ENCODE measurements at places on chromosomes 1 and 21.

- no peak for DNase-seq
These were observed 53.6 kb upstream of the SSBP3 start for GRCh38 chr1:54459726-54460191.

DNA sequence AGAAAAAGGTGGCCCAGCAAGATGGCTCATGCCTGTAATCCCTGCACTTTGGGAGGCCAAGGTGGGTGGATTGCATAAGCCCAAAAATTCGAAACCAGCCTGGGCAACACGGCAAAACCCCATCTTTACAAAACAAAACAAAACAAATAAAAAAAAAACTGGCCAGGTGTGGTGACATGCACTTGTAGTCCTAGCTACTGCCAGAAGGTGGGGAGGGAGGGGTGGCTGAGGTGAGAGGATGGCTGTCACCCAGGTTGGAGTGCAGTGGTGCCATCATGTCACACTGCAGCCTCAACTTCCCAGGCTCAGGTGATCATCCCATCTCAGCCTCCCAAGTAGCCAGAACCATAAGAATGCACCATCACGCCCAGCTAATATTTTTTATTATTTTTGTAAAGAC, 22.8 kb downstream of the RERE start:
- no peak for DNase-seq

DNA sequence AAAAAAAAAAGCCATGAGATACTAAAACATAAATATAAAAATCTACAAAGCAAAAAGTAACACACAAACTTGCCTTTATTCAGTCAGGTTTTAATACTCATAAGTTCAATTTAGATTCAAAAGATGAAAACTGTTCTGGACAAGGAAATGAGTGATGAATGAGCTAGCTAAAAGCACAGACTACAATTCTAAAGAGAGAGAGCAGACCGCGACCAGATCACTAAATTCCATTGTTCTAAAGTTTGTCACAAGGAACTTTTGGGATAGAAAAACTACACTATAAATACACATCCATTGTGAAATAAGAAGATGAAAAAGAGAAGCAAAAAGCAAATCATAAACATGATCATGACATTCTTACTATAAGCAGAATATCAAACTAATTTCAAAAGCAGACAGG, 1.7 kb downstream of the ODF2L start:
- DNase-seq, result peak; percentile 27

DNA sequence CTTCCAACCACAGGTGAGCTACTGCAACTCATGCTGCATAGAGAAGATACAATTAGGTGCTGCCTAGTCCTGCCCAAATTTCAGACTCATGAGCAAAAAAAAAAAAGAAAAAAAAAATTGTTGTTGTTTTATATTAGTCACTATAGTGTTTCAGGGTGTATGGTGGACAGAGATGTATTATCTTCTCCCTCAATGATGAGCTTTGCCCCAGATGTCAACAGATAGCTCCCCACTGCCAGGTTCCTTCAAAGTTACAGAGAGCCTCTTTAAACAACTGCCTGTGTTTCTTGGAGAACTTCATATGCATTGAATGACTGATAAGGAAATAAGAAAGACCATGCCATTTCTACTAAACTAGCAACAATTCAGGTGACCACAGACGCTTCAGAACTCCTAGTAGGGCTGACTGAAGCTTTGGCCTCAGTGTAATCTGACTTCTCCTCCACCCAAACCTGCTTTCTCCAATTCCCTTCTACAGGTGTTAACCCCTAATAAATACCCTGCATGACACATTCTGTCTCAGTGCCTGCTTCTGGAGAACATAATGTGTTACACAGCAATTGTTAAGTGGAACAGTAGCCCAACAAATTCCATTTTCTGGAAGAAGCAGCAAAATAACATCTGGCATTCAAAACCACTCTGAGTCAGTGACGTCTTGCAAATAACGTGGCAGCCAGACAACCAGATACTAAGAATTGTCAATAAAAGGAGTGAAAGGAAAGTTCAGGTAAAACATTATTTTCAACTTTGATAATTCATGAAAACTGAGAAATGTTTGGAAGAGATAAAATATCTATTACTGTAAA, 147.7 kb downstream of the CDC42BPA start:
- peak; percentile 26 for DNase-seq

DNA sequence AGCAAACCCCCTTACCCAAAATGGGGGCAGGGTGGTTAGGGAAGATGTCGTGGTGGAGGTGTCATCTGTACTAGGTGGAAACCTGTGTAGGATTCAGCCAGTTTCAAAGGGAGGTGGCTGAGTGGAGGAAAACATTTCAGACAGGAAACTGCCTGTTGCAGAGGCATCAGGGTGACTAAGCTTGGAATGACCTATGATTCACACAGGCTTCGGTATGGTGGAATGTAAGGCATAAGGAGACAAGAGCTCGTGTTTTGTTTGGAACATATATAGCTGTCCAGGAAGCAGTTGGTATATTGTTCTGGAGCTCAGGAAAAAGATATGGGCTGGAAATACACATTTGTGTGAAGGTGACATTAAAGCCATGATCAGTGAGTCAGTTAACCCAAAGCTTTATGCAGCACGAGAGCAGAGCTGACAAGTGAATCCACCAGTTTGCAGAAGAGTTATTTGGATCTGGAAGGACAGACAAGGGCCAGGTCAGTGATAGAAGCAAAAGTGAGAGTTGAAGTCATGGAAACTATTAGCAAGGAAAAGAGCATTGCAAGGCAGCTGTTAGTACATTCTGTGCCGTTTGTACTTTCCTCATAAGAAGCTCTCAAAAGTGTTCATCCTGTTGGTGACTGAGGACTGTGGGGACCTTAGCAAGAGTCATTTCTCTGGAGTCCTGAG, 12.2 kb downstream of the UTP25 start:
- DNase-seq, result peak; percentile 93

DNA sequence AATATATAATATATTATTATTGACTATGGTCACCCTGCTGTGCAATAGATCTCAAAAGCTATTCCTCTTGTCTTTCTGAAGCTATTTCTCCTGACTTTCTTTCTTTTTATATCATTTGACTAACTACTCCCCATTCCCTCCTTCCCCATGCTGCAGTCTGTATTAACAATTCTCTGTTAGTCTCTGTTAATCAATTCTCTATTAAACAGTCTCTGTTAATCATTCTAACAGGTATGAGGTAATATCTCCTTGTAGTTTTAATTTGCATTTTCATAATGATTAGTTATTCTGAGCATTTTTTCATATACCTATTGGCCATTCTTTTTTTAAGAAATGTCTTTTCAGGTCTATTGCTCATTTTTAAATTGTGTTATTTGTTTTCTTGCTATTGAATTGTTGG, 201.0 kb upstream of the B3GALT2 start:
- DNase-seq, result no peak

DNA sequence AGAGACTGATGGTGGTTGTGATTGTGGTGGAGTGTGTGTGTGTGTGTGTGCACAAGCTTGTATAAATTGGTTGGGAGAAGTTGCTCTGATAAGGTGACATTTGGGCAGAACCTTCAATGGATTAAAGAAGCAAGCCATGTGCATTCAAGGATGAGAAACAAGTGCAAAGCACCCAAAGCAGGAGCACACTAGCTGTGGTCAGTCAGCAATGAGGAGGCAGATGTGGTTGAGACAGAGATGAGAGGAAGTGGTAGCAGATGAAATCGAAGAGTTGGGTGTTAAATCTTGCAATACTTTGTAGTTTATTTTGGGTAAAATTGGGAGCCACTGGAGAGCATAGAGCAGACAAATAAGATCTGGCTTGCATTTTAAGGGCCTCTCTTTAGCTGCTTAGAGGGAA, 4.4 kb upstream of the PGBD5 start:
- DNase-seq, result no peak

- DNase-seq, result no peak
These were observed 405.6 kb downstream of the KIF26B start for GRCh38 chr1:245560316-245560859.

- DNase-seq, result peak; percentile 42
These were observed 2.4 kb downstream of the SPRTN start for GRCh38 chr1:231340328-231341013.

DNA sequence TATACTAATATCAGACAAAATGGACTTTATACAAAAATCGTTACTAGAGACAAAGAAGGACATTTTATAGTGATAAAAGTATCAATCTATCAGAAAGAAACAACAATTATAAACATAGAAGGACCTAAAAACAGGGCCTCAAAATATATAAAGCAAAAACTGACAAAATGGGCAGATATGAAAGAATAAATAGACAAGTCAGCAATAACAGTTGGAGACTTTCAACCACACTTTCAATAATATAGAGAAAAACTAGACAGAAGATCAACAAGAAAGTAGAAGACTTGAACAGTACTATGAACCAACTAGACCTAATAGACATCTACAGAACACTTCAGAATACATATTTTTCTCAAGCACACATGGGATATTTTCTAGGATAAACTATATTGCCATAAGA, 52.4 kb downstream of the MIS18A start:
- no peak for DNase-seq

- DNase-seq, result peak; percentile 18
These were observed 12.2 kb downstream of the RHBDL2 start for GRCh38 chr1:38929476-38929875.

- no peak for DNase-seq
These were observed 105.6 kb upstream of the UBE2U start for GRCh38 chr1:64097859-64098258.

DNA sequence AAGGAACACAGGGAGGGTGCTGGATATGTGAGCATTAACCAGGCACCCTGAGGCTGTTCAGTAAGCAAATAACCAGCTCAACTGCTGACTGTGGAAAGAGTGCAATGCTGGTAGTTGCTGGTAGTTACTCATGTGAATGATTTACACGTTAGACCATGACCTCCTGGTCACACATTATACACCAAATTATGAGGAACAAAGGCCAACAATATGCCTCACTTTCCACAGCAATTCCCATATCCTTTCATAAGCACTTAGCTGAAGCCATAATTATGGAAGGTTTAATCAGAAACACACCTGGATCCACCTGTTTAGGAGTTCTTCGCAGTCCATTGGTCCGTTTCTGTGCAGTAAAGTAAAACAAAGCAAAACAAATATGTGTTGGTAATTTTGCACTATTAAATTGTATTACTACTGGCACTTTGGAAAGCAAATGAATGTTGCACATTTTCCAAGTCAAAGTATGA, 281.8 kb downstream of the VAV3 start:
- no peak for DNase-seq

DNA sequence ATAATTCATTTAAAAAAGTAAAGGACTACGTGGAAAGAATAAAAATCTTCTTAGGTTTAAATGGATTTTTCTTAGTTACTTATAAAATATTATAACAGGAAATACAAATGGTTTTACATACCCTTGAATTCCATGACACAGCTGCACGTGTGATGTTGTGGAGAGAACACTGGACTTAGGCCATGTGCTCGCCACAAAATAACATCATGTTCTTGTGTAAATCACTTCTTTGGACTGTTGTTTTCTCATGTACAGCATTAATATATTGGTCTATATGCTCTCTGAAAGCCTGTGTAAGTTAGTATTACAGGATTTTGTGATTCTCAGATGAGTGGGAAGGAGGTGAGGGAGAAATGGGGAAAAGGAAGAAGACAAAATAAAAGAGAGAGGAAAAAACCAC, 228.2 kb downstream of the DNM3 start:
- DNase-seq, result peak; percentile 12

DNA sequence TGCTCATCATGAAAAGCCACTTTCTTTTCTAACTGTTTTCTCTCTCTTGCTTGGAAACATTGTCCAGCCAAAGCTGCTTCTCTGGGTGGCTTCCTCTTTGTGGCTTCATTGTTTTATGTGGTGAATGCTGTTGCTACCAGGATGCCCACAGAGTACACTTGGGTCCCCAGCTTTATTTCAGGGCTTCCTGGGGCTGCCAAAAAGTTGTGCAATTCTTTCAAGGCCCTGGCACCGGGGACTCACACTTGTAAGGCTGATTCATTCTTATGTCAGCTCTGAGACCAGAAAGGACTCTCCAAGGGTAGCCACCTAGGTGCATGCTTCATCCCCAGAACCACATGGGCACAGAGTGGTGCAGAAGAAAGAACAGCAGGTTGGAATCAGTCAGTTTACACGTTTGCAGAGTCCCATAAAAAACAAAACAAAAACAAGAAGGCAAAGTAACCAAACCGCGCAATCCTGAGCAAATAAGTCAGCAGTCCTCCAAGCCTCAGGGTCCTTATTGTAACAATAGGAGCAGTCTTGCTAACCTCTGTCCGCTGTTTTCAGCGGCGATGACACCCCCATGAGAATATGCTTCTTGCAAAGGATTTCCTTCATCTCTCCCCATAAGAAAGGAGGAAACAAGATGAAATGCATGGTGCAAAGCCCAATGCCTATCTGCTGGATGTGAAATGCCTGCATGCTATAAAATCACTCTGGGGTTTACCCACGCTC, 89.9 kb upstream of the SSX2IP start:
- peak; percentile 83 for DNase-seq

DNA sequence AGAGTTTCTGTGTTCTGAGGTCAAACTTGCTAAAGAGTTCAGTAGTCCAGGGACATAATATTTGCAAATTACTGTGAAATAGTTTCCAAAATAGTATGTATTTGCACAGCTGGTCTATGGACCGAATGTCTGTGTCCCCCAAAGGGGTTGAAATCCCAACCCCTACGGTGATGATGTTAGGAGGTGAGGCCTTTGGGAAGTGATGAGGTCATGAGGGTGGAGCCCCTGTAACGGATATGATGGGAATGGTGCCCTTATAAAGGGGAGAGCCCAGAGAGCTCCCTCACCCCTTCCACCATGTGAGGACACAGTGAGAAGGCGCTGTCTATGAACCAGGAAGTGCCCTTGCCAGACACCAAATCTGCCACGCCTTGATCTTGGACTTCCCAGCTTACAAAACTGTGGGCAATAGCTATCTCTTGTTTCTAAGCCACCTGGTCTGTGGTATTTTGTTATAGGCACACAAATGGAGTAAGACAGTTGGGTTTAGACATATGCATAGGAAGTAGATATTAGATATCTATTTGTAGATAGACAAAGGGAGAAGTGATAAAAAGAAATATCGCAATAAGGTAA, 21.7 kb downstream of the RNF187 start:
- no peak for DNase-seq

DNA sequence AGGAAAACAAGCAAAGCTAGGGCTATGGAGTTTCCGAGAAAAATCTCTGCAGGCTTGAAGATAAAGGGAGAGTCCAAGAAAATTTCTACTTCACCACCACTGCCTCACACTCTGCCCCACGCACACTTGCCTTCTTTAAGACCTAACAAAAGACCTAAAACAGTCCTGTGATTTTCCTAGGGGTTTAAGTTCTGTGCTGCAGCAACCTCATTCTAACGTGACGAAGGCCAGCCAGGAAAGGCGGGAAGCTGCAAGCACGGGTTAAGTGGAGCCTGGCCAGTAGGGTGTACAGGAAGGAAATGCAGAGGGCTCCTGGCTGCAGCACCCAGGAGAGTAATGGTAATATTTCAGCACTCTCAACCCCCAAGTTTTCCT, 1.5 kb downstream of the SPATA6 start:
- DNase-seq, result peak; percentile 23

DNA sequence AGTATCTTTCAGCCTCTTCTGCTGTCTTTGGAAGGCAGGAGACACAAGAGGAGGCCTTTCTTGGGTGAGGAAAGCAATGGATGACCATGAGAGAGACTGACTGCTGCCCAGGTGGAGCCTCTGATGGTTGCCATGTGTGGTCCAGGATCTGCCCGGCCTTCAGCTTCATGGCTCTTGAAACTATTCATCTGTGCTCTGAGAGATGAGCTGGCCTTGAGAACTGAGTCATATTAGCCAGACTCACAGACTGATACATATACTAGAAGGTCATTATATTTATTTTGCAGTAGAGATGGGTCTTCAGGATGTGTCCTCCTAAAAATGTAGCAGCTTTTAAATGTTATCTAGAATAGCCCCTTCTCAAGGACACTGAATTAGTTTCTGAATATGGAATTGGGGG, 33.7 kb downstream of the PTGFRN start:
- no peak for DNase-seq

- no peak for DNase-seq
These were observed 75.1 kb upstream of the GNG12 start for GRCh38 chr1:67908250-67908936.
